KG1 (cell line): ENCODE measurements at places on chromosomes 13 and 19.

DNA sequence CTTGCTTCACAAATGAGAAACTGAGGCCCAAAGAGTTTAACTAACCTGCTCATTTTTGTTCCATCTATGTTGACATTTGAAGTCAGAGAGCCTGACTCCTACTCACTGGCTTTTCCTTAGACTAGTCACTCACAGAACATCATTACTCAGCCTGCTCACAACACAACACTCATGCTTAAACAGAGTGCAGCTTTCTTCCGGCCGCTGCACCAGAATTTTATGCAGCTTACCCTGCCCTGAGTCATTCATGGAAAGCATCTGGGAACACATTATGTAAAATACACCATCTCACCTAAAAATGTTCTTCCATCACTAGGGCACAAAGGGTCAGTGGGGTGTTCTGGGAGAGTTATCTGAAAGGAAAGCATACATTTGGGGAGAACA is 303.4 kb downstream of the SPRY2 start:
- no peak for DNase-seq

DNA sequence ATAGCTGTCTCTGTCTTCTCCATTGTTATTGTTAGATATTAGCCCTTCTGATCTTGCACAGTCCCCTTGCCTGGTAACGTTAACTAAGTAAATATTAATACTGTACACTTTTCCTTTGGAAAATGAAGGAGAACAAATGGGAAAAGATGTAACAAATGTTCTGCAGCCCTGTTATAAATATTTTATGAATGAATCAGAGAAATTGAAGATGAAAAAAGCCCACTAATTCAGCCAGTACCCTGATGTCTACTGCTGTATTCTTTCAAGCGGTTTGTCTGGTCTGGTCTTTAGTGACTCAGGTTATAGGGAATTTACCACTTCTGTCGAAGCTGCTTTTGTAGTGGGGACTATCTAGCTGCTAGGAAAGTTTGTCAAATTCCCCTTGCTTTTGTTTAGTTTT is 121.0 kb downstream of the COG6 start:
- no peak for DNase-seq

GRCh38 chr13:111491021-111491420 is 170.6 kb downstream of the TEX29 start:
- no peak for DNase-seq

DNA sequence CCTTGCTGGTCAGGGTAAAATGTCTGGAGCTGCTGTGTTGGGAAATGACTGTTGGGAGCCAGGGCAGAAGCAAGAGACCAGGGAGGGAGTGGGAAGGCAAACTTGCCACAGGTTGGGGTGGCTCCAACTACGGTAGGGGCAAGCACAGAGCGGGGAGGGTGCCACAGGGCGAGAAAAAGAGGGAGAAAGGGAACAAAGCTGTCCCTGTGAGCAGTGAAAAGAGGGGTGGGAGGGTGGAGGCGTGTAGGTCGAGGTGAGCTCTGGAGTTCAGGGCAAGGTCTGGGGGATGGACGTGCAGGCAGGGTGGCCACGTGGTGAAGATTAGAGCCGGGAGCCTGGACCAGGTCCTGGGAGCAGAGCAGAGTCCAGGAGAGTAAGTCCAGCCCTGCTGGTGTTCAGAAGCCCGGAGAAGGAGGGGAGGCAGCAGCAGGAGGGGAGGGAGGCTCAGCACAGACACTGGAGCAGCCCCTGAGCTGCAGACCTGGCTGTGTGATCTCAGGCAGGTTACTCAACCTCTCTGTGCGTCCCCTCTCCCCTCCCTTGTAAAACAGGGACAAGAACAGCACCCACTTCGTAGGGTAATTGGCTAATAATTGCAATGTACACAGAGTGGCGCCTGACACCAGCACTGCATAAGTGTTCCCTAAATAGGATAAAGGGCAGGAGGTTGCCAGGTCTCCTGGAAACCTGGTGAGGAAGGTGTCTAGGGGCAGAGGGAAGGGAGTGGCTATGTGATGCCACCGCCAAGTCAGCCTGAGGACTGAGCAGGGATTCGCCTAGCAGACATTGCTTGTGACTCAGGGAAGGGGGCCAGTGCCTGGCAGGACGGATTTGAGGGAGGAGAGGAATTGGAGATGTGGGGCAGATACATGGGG is 3.2 kb upstream of the POLR2E start:
- DNase-seq: no peak

GRCh38 chr13:104301171-104301975 is 1235.2 kb upstream of the SLC10A2 start:
- no peak for DNase-seq

DNA sequence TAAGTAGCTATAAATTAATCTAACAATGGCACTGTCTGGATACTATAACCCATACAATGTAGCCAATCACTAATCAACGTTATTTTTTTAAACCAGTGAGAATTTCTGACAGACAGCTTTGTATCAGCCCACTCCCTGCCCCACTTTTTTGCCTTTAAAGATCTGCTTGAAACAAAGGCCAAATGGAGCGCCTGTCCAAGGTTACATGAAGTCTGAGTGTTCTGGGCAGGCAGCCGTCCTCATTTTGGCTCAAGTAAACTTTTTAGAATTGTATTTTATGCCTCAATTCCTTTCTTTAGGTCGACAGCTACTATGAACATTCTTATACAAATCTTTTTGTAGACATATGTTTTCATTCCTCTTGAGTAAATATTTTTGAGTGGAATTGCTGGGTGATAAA is 6.2 kb downstream of the IFT88 start:
- DNase-seq: no peak

GRCh38 chr13:56356690-56357089 is 784.0 kb upstream of the PRR20A start:
- no peak for DNase-seq

DNA sequence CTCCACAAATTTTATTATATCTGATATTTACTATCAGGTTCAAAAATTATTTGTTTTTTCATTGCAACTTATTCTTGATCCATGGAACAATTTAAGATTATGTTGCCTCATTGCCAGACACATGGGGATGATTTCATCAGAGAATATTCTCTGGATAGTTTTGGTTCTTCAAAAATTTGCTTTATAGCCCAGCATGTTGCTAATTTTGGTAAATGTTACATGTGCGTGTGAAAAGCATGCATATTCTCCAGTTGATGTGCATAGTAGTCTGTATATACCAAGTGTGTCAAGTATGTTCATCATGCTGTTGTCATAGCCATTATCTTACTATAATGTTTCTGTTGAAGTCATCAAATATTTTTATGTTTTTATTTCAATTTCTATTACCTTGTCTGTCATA is 122.3 kb downstream of the RFC3 start:
- DNase-seq: no peak
